ELR (cell line): ENCODE measurements at places on chromosomes 11 and 22.

DNA sequence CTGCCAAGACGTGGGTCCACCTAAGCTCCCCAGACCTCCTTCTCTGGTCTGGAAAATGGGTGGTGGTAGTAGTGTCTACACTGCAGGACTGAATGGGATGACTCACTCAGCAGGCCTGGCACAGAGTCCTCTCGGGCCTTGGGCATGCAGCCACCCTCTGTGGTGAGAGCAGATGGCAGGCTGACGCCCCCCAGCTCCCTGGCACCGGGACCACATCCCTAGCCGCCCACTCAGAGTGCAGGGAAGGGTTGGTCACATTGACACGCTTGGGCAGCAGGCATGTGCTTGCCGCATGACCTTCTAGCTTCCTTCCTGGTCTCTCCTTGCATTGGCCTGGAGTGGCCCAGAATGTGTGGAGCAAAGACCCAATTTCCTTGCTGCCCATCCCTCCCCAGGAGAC is 30.7 kb upstream of the PRODH start:
- no peak for DNase-seq

DNA sequence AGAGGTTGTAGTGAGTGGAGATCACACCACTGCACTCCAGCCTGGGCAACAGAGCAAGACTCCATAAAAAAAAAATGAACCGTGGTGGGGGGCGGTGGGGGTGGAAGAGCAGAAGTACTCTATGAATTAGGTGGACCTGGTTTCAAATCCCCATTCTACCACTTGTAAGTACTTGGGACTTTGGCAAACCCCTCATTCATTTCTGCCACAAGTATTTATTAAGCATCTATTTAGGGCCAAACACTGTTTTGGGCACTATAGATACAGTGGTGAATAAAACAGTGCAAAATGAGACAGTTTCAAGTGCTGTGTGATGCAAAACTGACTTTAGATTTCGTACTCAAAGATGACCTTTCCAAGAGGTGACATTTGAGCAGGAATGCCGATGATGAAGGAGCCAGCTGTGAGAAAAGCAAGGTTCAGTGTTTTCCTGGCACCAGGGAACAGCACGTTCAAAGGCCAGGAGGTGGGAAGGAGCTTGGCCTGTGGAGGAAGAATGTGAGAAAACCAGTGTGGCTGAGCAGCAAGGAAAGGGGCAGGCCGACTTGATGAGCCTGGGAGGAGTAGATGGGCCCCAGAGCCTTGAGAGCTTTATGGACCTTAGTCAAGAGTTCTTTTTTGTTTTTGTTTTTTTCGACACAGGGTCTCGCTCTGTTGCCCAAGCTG is 1.4 kb upstream of the TMEM134 start:
- no peak for DNase-seq

DNA sequence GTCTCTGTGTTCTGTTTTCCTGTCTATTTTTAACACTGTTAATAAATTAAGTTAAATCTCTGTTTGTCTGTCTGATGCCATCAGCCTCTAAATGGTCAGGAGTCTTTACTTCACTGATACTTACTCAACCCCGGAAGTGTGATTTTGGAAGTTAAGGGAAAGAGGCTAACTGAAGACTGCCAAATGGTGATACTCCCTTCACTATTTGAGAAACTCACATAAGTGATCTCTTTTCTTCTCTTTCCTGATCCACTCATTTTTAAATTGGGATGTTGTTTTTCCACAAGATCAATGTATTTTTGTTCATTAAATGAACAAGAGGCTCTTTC is 389 bp upstream of the CASP12 start:
- no peak for DNase-seq

GRCh38 chr11:1438261-1438966 is 48.2 kb downstream of the MOB2 start:
- DNase-seq: no peak

GRCh38 chr22:16586170-16586569 is 6.4 kb downstream of the CCT8L2 start:
- no peak for DNase-seq

DNA sequence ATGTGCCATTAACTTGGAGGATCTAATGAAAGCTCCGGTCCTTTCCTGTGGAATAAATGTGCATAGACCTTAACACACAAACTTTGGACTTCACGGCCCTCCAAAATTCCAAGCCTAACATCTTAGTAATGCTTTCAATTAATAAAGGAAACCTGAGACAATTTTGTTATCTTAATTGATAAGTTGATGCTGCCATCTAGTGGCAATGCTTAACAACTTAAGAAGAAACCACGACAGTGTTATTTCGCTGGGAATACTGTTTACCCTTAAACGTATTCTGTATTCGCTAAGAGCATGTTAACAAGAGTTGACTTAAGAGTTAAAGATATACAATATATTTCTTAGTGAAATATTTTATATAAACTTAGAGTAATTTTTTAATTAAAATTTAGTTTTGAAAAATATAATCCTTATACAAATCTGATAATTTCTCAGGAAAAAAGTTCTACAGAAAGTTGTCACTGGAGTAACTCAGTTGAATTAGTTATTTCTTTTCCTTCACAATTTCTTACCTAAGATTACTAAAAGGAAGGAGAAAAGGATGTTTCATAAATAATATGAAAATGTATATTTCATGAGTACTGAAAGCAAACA is 35.0 kb upstream of the OR9G4 start:
- DNase-seq: peak; percentile 64

GRCh38 chr11:62125881-62126280 is 2.1 kb downstream of the INCENP start:
- no peak for DNase-seq

- DNase-seq: no peak
Measured at GRCh38 chr11:128926000-128926399, 16.7 kb downstream of the TP53AIP1 start.

GRCh38 chr22:45538281-45538680 is 35.6 kb downstream of the FBLN1 start:
- no peak for DNase-seq

DNA sequence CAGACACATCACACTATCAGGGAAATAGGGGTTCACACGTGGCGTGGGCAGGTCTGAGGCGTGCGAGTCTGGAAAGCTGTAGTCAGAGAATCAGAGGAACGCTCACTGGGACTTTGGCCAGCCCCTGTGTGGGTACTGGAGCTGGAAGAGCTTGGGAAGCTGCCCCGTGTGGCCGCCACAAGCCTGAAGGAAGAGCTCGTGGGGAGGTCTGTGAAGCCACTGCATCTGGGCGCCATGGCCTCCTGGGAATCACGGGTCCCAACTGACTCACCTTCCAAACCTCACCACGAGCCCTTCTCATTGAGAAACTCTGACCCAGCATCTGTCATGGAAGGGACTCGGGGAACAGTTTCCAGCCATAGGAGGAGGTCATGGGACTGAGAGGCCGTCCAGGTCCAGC is 5.9 kb upstream of the MRGPRF start:
- peak; percentile 33 for DNase-seq
